ENCODE measurements at places on chromosomes 1 and 21.

DNA sequence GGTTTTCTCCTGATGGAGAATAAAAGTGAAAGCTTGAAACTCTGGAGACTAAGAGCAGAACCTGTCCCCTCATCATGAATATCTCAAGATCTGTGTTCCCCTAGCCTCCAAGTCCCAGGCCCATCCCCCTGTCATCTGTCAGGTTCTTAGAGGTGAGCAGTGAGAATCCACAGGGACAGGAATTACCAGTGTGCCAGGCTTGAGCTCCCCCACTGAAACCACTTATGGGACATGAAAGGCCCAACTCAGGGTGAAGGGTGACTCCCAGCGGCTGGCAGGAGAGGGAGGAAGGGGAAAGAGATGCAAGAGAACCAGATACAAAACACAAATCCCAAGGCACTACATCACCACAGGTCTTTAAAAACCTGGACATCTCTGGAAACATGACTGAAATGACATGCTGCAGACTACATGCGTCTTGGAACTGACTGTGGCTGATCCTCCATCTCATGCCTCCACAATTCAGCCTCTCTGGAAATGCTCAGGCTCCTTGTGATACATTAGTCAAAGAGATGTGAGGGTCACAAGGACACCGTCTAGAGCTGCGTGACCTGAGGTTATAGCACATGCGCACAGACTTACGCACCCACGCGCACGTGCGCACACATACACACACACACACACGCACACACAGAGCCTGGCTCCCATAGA, 6.8 kb upstream of the LY9 start:
- no peak for DNase-seq

GRCh38 chr1:229874609-229875008, 192.4 kb upstream of the GALNT2 start:
- no peak for DNase-seq

- no peak for DNase-seq
Observed at GRCh38 chr1:31781756-31782371, 17.7 kb upstream of the ADGRB2 start.

DNA sequence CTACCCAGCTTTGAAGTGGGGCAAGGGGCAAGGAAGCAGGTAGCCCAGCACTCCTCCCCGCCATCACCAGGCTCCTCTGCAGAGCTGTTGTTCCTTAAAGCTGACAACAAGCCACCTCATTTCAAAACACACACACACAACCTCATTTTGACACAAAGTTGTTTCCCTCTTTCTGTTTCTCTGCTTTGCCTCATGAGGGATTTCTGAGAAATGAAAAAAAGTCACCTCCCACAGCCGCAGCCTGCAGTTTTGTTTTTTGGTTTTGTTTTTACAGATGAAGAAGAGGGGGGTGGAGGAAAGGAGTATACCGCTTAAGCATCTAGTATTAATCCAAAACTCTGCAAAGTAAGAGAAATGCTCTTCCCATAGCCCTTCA, 12.1 kb downstream of the MCL1 start:
- DNase-seq: no peak

DNA sequence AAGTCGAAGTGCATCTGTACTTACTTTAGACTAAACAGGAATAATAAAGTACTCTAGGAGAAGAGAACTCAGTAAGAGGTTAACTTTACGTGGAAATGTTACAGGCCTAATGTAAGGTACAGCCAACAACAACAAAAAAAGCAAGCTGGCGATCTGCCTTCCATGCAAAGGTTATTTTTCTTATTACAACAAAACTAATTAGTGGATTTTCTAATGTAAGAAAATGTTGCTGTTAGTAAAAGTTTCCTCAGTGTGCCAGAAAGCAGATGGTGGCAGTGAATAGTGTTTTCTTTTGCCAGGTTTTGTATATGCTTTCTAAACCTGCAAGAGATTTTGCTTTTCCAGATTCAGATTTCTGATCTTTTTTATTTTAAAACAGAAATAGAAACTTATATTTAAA, 179.2 kb downstream of the NFIA start:
- no peak for DNase-seq

GRCh38 chr1:232282498-232282897, 347.4 kb downstream of the SIPA1L2 start:
- DNase-seq: no peak

GRCh38 chr1:194658090-194658439, 1471.7 kb upstream of the B3GALT2 start:
- DNase-seq: no peak

- DNase-seq: no peak
Observed at GRCh38 chr1:244712669-244713068, 59.7 kb downstream of the DESI2 start.

DNA sequence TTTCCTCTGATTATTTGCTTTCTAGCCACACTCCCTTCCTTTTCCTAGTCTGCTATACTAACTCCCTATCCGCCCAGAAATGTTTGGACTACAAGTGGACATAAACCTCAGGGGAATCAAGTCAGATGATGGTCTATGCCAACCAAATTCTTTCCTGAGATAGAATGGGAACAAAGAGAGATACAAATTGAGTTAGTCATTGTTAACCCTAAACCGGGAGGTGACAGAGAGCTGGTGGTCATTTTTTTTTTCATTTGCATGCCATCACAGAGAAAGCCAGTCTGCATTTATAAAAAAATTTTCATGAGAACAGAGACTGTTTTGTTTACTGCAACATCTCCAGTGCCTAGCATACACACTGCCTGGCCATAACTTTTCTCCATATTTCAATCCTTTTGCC, 35.0 kb downstream of the MYSM1 start:
- DNase-seq: no peak

DNA sequence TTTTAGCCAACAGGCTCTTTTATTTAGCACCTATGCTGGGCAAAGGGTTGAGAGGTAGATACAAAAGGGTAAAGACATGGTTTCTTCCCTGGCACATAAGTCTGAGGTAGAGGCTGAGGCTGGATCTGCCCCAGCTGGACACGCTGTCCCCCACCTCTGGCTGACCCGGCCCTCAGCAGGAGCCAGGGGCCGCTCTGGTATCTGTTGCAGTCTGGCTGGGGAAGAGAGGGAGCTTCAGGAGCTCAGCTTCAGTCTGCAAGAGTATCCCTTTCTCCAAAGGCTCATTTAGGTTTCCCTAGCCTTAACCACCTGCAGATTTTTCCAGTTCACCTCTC, 14.2 kb downstream of the BLACAT1 start:
- no peak for DNase-seq

DNA sequence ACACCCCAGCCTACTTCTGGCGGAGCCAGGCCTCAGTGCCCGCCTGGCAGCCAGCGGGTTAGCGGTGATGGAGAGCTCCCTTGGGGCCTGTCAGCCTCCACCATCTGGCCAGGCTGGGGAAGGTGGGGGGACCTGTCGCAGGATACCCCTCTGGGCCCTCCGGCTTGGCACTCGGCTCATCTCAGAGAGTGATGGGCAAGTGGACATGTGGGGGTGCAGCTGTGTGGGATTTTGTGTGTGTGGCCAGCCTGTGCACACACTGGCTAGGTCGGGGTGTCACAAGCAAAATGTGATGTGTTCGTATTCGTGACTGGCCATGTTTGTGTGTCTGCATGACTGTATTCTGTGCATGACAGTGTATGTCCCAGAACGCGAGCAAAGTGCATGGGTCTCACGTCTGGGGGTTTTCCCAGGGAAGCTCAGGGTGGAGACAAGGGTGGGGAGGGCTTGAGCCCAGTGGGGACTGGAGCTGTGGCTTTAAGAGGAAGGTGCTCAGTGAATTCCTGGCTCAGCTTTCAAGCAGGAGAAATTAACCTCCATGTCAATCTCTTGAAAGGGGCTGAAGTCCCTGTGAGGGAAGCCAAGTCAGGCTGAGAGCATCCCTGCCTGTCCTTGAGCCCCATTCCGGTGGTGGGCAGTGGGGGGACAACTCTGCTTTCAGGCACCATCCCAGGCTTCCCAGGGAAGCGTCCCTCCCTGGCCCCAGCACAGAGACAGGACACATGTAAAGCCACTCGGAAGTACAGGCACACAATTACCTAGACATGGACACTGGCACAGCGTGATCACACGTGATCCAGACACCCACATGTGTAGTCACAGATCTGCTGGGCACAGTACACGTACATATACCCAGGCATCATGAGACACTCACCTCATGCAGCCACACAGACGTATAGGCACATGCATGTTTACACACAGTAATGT, 21.1 kb upstream of the ADGRB2 start:
- peak; percentile 41 for DNase-seq

- DNase-seq: no peak
Observed at GRCh38 chr1:100187912-100188311, 9.9 kb upstream of the LRRC39 start.

DNA sequence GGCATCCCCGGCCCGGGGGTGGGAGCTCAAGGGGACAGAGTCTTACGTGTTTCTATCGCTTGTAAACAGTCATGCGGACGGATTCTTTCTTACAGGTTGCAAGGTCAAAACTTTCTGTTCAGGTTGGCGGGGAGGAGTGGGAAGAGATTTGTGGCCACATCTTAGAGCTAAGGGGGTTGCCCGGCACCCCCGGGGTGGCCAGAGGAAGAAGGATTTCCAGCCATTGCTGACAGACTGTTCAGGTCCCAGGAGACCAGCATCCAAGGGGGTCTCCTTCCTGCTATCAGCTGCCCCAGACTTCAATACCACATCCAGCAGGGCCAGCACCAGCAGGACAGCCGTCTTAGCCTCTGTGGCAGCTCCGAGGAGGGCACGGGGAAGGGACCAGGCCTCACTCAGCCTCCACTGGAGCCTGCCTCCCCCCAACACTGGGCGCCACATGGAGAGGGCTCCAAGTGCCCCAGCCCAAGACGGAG, 52.0 kb downstream of the KIF21B start:
- DNase-seq: no peak

DNA sequence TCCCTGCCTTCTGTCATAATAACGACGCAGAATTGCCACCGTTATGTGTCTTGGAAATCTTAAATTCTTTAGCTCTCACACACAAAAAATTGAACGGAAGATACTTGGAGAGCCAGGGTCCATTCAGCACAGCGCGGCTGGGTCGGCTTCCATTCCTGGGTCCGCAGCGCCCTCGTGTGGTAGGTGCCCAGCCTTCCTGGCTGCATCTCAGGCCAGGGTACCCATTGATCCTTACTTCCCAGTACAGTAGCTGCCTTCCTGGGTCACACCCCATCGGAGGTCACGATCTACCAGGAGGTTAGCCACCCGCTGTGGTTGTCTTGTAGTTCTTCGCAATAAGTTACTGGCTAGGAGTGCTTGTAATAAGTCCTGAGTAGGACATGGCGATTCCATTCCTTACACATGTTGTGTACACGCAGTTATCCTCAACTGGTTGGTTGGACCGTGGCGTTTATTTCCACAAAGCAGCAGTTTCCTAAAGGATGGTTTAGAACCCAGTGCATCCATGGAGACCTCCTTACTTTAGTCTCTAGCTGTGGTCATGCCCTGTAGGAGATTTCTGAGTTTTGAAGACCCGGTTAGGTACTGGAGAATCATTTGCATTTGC, 9.9 kb upstream of the MTARC1 start:
- peak; percentile 80 for DNase-seq

DNA sequence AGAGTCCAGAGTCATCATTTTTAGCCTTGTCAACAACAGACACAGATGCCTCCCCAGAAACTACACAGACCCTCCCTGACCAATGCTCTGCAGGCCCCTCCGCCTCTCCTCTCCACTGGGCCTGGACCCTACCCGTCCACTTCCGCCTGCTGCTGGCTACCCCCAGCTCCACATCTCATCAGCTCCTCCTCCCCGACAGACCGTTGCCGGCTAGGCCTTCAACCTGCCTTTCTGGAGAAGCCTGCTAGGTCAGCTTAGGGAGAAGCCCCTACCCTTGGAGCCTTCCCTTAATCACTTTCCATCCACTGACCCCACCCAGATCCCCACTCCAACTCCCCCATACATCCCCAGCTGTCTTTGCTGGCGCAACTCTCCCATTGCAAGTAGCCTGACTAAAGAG, 1.4 kb downstream of the TRIM17 start:
- DNase-seq: no peak

DNA sequence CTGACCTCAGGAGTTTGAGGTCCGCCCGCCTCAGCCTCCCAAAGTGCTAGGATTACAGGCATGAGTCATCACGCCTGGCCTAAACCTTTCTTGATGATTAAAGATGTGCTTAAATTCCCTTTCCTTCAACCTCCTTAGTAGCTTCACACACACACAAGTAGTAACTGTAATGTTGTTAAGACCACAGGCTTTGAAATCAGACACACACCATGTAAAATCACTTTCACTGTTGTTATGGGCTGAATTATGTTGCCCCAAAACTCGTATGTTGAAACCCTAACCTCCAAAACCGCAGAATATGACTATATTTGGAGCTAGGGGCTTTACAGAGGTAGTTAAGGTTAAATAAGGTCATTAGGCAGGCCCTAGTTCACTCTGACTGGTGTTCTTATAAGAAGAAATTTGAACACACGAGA, 180.2 kb downstream of the NR5A2 start:
- no peak for DNase-seq
